ENCODE measurements at places on chromosomes 11 and 22. TPM values are rescaled to one million over a fixed set of nuclear protein-coding genes. Genes with fewer than 3 reads are reported as not detected.

- H3K4me3 ChIP-seq, result no peak overlapping the region
- no peaks in the 10 kb centered on the region for H3K36me3 ChIP-seq
- DNase-seq, result no peak
- H3K27me3 ChIP-seq, result peaks cover 7% of the 10 kb centered on the region
- no peaks in the 10 kb centered on the region for H3K4me1 ChIP-seq
These were observed 139.7 kb upstream of the TEAD1 start for GRCh38 chr11:12534549-12534948.

The KCNQ1OT1 gene
- total RNA-seq, result 0.23 TPM

The OR10A4 gene
- total RNA-seq, result not detected

DNA sequence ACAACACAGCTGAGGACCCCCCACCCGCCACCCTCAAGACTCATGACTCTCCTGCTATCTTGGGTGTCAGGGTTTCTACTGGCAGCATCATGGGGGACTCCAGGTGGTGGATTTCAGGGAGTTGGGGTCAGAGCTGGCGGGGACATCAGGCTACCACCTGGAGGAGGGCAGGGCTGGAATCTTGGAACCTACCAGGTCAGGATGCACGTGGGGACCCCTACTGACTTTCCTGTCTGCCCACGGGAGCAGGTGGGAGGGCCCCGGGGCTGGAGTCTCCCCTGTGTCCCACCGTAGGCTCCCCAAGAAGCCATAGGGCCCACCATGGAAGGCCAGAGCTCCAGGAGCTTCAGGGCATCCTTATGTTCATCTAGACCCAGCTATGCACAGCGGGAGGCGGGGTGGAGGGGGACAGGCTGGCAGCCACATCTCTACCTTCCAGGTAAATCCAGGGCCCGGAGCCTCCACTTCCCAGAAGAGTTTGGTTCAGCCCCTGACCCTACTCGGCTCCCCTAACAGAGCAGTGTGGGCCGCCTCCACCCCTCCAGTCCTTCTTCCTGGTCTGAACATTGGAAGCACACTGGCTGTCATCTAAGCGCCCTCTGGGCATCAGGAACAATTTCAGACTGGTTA is 10.0 kb downstream of the SLC37A2 start:
- peaks cover 17% of the 10 kb centered on the region for H3K4me1 ChIP-seq
- no peak overlapping the region for H3K4me3 ChIP-seq
- peaks cover 4% of the 10 kb centered on the region for H3K27me3 ChIP-seq
- H3K27ac ChIP-seq, result no peak overlapping the region

DNA sequence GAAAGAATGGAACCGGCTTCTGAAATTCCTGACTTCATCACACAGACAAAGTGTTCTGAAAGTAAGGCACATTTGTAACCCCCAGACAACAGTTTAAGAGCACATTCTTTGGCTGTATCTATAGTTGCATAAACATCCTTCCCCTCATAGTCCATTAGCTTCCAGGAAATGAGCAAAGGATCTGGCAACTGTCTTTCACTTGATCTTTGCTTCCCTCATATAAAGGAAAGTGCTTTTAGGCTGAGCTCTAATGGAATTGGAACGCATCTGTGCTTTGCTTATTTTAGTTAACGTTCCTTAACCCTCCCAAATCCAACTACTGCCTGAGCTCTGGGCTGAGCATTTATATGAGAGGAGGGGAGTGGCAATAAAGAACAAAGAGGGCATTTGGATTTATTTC is 76.9 kb upstream of the API5 start:
- H3K36me3 ChIP-seq, result no peaks in the 10 kb centered on the region
- H3K27me3 ChIP-seq, result peaks cover 6% of the 10 kb centered on the region
- H3K27ac ChIP-seq, result no peak overlapping the region

The CTSC gene
- 70.0 TPM for total RNA-seq

The MYBPC3 gene
- total RNA-seq, result not detected

Measured in activated CD8-positive, alpha-beta T cell treated with anti-CD3 and anti-CD28 coated beads for 36 hours (primary cell).